ENCODE measurements at places on chromosomes 2 and 18.
A peak's percentile ranks its signal among the peaks of the same experiment; 100 is the strongest.

DNA sequence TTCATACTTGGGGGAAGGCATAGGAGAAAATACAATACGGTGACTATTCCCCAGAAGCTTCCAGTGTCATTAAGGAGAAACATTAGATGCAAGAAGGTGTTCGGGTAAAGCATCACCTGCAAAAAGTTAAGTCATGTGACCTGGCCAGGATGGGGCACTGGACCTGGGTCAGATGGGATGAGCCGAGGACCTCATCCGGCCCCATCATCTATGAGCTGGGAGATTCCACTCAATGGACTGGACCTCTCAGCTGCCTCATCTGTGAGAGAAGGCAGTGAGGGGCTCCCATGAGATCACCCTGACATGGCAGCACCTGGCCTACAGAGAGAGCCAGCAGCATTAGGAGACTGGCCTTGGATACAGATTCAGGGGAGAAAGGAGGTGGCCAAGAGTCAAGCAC is 111.4 kb upstream of the TEX51 start:
- no peak for DNase-seq

GRCh38 chr2:10536569-10537133 is 88.5 kb upstream of the ODC1 start:
- DNase-seq = no peak

- no peak for DNase-seq
Measured at GRCh38 chr2:7243276-7243675, 326.1 kb downstream of the RNF144A start.

DNA sequence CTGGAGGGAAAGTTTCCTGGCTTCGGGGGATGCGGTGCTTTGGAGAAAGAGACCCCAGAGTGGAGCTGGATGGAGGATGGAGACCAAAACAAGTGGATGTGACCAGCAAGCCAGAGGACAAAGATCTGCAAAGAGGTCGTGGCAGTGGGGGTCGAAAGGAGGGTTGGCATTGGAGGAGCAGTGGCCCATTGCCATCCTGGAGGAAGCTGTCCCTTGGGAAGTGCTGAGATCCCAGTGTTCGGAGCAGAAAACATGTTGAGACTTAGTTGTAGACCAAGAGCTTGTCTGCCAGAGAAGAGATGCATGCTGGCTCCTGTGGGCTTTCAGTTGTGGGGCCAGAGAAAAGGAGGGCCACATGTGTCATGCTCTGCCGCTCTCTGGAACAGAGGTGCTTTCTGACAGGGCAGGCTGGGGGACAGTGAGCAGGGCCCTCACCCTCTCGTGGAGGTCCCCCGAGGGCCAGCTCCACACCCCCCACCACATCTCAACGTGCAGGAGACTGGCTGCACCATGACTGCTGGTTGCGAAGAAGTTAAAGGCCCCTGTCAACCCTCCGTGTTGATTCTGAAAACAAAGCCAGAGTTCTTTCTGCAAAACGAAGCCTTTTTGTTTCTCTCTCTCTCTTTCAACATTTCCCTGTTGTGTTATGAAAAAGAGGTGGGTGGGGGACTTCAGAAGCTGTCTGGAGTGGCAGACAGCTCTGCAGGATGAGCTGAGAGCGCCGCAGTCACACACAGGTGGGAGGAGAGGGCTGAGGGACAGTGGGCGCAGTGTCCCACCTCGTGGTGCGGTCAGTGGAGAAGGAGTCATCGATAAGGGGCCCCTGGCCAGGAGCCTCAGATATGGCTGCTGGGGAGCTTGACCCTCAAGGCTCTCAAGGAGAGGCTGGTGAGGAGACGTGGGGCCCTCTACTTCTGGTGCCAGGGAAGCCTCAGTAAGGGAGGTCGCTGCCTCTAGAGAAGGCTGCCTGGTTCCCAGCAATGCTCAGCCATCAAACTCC is 77.6 kb upstream of the BCL2L11 start:
- no peak for DNase-seq

GRCh38 chr2:190863946-190864345 is 16.7 kb upstream of the GLS start:
- no peak for DNase-seq

GRCh38 chr2:165015052-165015642 is 59.8 kb upstream of the SLC38A11 start:
- no peak for DNase-seq

GRCh38 chr18:30150586-30151250 is 891.8 kb downstream of the DSC3 start:
- DNase-seq = no peak

- no peak for DNase-seq
Measured at GRCh38 chr2:72205504-72205881, 57.8 kb upstream of the CYP26B1 start.

DNA sequence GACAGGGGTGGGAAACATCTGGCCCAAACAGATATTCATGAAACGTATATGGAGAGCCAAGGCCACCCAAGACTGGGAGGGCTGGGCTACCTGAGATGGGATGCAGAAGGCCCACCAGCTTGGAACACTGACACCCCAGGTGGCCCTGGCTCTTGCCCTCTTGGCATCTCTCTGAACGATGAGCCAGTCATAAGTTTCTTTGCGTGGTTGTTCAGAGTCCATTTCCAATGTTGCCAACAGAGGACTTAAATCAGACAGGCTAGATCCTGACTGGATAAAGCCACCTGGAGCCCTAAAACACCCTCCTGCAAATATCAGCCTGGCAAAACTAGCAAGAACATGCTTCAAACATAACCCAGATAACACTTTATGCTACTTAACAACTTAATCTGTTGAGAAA is 42.6 kb downstream of the LPIN2 start:
- no peak for DNase-seq

DNA sequence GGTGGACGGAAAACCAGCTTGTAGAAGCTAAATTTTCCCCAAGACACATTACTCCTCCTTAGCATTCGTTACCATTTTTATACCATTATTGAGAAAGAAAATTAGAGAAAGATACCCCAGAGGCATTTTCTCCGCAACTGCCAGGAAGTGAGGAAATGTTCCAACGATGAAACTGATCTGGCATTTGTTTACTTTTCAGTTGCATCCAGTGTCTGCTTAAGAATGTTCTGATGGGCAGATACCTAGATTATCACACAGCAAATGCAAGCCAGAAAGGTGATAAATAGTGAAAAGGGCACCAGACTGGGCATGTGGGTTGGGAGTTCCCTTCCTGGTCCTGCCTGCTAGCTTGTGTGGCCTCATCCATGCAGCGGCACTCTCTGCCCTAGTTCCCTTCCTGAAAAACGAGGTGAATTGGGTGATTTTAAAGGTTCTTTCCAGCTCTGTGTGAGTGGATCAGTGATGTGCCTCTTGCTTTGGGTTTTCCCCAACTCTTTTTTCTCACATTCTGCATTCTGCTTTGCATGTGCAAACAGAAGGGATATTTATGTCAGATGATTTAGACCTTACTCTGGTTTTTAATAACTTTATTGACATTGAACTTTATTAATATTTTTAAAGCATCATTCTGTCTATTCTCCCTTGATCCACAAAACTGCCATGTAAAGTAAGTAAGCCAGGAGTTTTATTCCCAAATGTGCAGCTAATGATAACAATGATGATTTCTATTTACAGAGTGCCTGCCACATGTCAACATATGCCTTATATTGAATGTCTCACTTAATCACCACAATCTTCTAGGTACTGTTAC is 139.6 kb downstream of the INSIG2 start:
- DNase-seq = no peak

DNA sequence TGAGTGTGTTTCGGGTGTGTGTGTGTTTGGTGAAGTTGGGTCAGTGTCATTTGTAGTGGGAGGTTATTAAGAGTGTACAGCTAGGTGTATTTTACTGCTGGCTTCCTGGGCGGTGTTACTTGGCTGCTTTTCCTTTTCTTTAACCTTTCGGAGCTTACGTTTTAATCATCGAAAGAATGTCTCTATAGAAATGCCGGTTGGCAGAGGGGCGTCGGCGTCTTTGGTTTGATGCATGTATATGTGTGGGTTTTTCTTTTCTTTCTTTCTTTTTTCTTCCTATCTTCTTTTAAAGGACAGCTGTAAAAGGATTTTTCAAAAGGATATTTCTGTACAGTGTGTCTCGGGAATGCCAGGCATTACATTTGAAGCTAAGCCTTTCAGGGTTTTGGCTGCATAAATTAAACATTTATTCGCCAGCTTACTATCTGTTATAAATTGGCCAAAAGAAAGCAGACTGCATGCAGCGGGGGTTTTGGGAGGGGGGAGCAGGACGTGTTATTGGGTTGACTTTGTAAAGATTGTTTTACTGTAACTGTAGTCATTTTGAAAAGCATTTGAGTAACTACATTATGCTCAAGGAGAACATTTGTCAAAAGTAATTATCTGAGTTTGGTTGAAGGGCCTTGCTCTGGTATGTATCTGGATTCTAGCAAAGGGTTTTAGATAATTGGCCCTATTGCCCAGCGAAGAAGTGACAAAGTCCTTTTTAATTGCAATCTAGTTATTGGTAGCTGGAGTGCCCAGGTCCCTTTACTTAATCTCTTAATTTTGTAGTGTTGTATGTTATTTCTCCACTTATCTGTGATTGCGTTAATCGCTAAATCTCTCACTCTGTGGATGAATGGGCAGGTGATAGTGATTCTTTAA is 1.6 kb downstream of the ASXL3 start:
- no peak for DNase-seq

GRCh38 chr2:218026676-218027425 is 24.1 kb upstream of the TNS1 start:
- no peak for DNase-seq

GRCh38 chr2:231745303-231746038 is 35.6 kb downstream of the PDE6D start:
- DNase-seq = no peak

- no peak for DNase-seq
Measured at GRCh38 chr2:19490846-19491435, 132.5 kb upstream of the OSR1 start.

DNA sequence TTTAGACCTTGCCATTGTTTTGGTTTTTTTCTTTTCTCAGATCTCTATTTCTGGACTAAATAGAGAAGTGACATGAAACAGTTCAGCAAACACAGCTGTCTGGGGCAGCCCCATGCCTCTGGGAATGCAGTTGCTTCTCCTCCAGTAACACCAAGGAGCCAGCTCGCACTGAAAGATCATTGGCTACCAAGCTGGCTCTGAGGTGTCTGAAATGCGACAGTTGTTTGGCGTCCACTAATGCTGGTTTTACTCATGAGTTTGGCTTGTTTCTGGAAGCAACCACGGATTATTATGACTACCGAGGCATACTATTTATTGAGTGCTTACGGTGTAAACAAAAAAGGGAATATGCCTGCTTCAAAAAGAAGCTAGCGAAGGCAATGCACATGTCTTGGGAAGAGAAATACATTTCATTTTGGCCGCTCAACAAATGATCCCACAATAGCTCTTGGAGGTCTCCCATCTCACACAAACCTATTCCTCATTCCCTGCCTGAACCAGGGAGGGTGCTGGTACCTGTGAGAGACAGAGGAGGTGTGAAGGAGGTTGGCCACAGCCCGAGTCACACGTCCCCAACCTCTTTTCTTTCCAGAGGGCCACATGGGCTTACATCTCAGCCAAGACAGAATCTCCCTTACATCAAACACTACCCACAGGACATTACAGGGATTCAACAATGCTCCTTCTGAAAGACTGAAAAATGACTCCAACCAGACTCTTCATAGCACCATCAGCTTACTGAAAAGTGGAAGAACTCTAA is 37.5 kb upstream of the NEB start:
- DNase-seq = no peak

GRCh38 chr2:237759176-237759575 is 39.4 kb upstream of the RBM44 start:
- peak; percentile 45 for DNase-seq

GRCh38 chr2:69449906-69450305 is 12.7 kb upstream of the NFU1 start:
- DNase-seq = no peak

GRCh38 chr2:54952425-54952824 is 97.8 kb downstream of the RTN4 start:
- no peak for DNase-seq

- DNase-seq = no peak
Measured at GRCh38 chr2:86039178-86039962, 66.3 kb downstream of the POLR1A start.

- no peak for DNase-seq
Measured at GRCh38 chr2:124026503-124026902, 1.4 kb downstream of the CNTNAP5 start.

GRCh38 chr2:65450393-65450792 is 18.0 kb upstream of the SPRED2 start:
- DNase-seq = no peak

GRCh38 chr2:152437276-152438108 is 102.5 kb downstream of the FMNL2 start:
- no peak for DNase-seq

DNA sequence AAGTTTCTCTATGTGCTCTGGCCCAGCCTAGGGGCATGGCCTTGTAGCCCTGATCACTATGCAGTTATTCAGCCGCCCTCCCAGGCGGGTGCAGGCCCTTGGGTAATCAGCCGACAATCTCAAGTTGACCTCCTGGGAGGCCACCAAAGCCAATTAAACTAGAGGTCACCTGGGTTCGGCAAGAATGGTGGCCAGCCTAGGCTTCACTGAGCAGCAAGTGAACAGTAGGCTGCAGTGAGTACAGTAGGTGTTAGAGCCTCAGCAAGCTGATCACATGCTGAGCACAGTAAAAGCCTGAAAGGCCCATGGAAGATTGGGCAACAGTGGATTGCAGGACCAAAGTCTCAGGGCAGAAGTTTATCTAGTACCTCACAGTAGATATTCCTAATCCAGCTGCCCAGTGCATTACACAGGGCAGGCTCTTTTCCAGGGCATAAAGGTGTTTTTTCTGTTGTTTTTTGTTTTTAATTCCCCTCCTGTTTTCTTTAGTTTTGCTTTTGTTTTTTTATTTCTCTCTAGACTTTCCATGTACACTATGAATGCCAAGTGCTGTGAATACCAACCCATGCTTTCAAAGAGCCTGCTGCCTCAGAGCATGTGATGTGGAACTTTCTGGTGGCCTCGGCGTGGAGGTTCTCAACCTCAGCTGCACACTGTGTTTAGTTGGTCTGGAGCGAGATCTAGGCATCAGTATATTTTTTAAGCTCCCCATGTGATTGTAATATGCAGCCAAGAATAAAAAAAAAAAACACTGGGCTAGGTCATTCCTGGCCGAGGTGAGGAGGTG is 55.9 kb upstream of the ATL2 start:
- DNase-seq = no peak

GRCh38 chr2:65727381-65727780 is 295.0 kb upstream of the SPRED2 start:
- no peak for DNase-seq

- no peak for DNase-seq
Measured at GRCh38 chr2:211598238-211598637, 940.4 kb downstream of the ERBB4 start.

- no peak for DNase-seq
Measured at GRCh38 chr2:119550856-119551255, 6.6 kb downstream of the CFAP221 start.

GRCh38 chr2:239569401-239570090 is 168.7 kb upstream of the HDAC4 start:
- no peak for DNase-seq

- DNase-seq = no peak
Measured at GRCh38 chr2:30649278-30649677, 158.0 kb downstream of the CAPN13 start.

GRCh38 chr2:134581877-134582546 is 136.8 kb downstream of the TMEM163 start:
- DNase-seq = no peak

DNA sequence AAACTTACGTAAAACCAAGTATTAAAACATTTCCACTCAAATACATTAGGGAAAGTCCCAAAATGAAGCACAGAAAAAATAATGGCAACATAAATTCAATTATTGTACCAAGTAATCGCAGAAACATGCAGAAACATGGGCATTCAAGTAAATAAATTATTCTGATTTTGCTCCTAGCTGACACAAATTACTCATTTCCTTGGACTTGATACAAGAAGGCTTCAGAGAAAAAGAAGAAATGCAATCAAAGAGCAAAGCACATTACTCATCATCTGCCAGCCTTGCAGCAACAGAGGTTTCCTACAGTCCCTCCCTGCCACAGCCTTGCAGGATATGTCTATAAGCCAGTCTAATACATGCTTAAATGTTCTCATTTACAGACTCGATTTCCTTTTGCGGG is 439.8 kb upstream of the LYPD1 start:
- no peak for DNase-seq

Measured in ascending aorta (tissue), 2 donors.